ENCODE measurements at places on chromosomes 4 and X.
A peak's percentile ranks its signal among the peaks of the same experiment; 100 is the strongest.

- DNase-seq = no peak
These were observed 55.9 kb upstream of the MTM1 start for GRCh38 chrX:150512461-150512901.

DNA sequence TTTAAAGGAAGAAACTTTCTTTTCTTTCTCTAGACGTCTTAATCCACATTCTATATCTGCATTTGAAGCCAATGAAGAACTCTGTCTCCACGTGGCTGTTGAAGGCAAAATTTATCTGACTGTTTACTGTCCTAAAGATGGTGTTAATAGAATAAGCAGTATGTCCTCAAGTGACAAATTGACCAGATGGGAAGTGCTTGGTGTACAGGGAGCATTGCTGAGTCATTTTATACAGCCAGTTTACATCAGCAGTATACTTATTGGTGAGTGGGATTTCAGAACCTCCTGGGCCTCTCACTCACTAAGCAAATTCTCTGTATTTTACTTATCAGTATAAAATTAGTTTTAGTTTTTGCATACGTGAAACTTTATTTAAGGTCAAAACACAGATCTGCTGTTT is 33.7 kb downstream of the ADAD1 start:
- peak; percentile 13 for DNase-seq

- peak; percentile 76 for DNase-seq
These were observed 105.8 kb upstream of the WDR44 start for GRCh38 chrX:118239913-118240698.

DNA sequence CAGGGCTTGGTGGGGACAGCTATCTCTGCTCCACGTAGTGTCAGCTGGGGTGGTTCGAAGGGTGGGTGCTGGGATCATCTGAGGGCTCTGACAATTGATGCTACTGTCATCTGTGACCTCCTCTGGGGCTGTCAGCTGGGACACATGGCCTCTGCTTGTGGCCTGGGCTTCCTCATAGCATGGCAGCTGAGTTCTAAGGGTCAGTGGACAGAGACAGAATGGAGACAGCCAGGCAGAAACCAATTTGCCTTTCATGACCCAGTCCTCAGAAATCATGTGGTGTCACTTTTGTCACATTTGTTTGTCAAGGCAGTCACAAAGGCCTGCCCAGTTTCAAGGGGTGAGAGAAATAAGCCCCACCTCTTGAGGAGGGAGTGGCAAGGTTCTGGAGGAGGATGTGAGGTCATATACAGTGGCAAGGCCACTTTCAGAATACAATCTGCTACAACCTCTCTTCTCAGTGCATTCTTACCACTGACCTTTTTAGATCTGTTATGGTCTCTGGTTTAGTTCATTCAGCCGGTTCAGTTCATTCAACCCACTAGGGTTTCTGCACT is 103.6 kb upstream of the BCOR start:
- no peak for DNase-seq

DNA sequence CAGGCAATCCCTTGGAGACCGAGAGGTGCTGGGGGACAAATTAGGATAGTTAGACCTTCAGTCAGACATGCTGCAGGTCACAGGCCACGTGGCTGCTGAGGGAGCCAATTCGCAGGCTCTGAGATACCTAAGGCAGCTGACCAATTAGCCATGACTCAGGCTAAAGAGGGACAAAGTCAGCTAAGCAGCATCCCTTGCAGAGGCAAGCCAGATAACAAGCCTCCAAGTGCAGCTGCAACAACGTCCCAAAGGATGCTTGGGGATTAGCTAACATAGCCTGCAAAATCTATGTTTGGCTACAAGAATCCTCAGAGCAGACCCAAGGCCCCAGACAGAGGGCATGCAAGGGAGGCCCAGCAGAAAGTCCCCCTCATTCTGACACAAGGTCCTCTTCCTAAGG is 93.5 kb downstream of the SEL1L3 start:
- no peak for DNase-seq

GRCh38 chr4:823761-824460 is 2.0 kb downstream of the CPLX1 start:
- DNase-seq = no peak

- no peak for DNase-seq
These were observed 335.5 kb downstream of the IL15 start for GRCh38 chr4:141971869-141972268.

GRCh38 chrX:28542791-28543190 is 44.5 kb upstream of the IL1RAPL1 start:
- DNase-seq = no peak

DNA sequence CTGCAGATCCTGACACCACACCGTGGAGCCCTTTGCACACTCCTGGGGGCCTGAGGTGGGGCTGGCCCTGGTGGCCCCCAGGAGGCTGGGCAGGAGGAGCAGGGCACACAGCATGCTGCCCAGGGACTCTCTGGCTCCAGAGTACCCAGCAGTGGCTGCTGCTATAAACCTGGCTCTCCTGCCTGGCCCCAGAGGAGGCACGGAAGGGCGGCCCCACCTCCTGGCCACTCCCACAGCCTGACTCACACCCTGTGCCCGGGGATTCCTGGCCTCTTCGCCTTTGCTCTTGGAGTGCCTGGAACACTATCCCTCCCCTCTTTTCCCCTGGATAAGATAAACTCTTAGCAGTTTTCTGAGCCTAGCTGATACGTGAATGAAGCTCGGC is at the start of gene PSAPL1:
Gene PSAPL1, minus strand, starts transcription at position 165 of the 385 bp plus-strand sequence. Its CDS starts 51 bp downstream, at position 114.
- DNase-seq = no peak

GRCh38 chr4:87589531-87589930 is 18.8 kb upstream of the DSPP start:
- no peak for DNase-seq

- DNase-seq = no peak
These were observed 71.1 kb downstream of the DCLK2 start for GRCh38 chr4:150149381-150149780.

GRCh38 chr4:108114503-108114902 is 54.2 kb downstream of the LEF1 start:
- DNase-seq = no peak

DNA sequence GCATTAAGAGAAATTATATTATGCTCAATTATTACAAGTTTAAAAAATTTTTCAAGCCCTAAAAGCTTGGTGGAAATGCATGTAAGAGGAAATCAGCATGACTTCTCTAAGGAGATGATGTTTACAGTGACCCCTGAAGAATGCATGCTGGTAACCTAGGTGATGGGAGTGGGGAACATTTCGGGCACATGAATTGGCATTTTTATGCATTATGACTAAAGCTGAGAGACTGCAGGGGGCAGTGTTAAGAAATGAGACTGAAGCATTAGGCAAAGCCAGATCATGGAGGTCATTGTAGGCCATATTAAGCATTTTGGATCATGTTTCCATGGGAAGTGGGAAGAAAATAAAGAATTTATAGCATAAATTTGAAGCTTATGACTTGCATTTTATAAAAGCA is 421.3 kb downstream of the FAT4 start:
- DNase-seq = no peak

GRCh38 chrX:38560776-38561125 is 591 bp upstream of the TSPAN7 start:
- no peak for DNase-seq

- DNase-seq = no peak
These were observed 108.1 kb downstream of the DHX15 start for GRCh38 chr4:24476282-24476681.

GRCh38 chr4:171846232-171846631 is 33.0 kb downstream of the GALNTL6 start:
- DNase-seq = no peak

GRCh38 chrX:5388087-5388486 is 840.6 kb downstream of the NLGN4X start:
- DNase-seq = no peak

DNA sequence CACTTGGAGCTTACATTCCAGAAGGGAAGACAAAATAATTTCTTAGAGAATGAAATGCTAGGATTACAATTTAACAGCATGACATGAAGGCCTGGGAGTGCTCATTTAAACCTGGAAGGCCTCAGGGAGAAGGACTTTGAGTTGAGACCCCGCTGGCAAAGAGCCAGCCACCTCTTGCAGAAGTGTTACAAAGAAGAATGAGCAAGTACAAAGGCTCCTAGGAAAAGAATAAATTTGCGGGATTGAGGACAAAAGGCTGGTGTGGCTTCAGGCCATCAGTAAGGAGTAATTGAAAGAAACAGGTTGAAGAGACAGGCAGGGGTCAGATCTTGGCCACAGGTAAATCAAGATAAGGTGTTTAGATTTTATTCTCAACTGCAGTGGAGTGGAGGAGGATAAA is 3.1 kb upstream of the ELOVL6 start:
- DNase-seq = no peak

DNA sequence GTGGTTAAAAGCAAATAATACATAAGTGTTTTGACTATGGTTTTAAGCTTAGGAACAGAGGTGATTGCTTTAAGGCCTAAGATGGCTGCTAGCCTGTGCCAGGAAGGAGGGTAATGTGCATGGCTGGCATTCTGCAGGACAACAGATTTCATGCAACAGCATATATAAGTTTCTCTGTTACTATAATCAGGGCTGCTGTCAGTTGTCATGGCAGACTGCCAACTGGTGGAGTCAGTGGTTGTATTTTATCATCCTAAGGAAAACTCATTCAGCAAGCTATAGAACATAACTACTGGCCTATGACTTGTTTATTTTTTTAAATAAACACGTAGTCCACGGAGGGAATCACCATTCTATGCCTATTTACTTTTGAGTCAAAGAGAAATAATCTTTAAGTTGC is 77.7 kb upstream of the DCAF8L1 start:
- DNase-seq = no peak

DNA sequence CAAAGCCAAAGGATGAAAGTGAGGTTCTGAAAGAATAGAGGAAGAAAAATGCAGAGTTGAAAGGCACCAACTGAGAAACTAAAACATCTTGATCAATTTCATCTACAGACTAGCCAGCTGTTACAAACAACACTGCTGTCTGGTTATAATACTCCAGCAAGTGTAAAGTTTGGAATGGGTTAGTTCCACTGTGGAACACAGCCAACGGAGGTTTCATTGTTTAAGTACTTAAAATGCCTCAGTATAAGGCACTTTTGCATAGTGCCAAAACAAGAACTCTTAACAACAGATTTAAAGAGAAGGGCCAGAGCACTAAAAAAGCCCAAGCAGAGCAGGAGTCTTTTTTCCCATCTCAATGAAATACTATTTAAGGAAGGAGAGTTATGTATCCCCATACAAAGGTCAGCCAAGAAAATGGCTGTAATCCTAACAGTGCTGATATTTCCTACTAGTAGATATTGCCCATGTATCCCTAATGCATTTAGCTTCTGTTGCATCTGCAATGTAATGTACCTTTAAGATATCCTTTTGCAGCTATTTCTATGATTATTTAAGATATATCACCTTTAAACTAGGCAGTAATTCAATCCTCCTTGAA is 16.5 kb downstream of the ACSL4 start:
- no peak for DNase-seq

DNA sequence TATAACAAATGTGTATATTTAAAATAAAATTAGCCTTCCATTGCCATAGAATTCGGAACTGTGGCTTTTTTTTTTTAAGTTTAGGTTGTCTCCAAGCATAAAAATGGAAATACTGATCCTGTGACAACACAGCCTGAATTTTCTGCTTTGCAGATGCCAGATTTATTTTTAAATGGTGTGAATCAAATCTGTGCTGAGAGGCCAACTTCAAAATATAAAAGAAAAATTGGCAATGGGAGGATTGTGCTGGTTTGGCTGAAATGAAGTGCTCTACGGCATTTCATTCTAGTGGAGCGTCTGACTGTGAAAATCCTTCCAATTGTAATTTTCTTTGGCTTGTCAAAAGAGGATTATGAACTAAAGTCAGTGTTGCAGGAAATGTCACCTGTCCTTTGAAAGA is 580.3 kb upstream of the ZFP42 start:
- DNase-seq = no peak

DNA sequence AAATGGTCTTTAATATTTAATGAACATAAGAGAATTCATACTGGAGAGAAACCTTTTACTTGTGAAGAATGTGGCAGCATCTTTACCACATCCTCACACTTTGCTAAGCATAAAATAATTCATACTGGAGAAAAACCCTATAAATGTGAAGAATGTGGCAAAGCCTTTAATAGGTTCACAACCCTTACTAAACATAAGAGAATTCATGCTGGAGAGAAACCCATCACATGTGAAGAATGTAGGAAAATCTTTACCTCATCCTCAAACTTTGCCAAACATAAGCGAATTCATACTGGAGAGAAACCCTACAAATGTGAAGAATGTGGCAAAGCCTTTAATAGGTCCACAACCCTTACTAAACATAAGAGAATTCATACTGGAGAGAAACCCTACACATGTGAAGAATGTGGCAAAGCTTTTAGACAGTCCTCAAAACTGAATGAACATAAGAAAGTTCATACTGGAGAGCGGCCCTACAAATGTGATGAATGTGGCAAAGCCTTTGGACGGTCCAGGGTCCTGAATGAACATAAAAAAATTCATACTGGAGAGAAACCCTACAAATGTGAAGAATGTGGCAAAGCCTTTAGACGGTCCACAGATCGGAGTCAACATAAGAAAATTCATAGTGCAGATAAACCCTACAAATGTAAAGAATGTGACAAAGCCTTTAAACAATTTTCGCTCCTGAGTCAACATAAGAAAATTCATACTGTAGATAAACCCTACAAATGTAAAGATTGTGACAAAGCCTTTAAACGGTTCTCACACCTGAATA is 35.6 kb downstream of the ZNF141 start:
- no peak for DNase-seq

DNA sequence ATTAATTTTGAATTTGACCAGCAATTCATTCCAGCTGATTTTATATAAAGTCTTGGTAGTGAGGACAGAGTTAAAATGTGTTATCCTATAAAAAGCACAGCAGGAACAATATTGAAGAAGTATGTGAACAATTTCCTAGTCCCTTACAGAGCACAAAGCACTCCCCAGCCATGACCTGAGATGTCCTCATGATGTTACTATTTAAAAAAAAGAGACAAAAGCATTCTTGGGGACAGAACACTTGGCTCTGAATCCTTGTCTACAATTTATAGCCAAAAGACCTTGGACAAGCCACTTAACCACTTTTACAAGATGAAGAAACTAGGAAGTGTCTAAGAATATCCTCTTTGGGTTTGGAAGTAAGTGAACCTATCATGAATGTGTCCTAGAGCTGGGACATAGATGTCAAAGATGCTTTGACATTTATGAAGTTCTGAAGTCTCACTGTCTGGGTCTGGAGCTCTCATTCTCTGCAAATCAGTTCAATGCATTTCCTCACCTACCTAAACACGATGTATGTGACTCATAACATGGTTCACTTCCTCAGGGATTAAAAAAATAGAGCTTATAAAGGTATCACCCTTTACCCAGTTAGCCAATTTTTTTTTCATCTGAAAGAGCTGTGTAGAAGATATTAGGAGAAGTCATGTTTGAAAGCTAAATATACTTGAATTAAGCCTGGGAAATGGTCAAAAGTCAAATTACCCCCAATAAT is 61.4 kb downstream of the IGFBP7 start:
- DNase-seq = no peak

DNA sequence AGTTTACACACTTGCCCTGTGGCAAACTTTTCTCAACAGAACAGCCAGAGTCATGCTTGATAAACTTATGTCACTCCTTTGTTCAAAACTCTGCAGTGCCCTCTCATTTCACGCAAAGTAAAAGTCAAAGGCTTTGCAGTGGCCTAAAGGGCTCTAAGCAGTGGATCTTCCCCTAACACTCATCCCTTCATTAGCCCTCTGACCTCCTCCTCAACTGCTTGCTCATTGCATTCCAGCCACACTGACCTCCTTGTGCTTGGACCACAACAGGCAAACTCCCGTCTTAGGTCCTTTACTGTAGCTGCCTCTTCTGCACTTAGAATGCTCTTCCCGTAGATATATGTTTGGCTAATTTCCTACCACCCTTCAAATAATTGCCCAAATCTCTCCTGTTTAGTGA is 5.6 kb downstream of the PRDM5 start:
- no peak for DNase-seq

All from DMS 273 treated with DMSO at 0.1 percent for 48 hours (cell line).